ENCODE measurements at places on chromosomes 7 and 10. TPM values are rescaled to one million over a fixed set of nuclear protein-coding genes. Genes with fewer than 3 reads are reported as not detected.

ZEB1 gene
- total RNA-seq: 40.2 TPM

DNA sequence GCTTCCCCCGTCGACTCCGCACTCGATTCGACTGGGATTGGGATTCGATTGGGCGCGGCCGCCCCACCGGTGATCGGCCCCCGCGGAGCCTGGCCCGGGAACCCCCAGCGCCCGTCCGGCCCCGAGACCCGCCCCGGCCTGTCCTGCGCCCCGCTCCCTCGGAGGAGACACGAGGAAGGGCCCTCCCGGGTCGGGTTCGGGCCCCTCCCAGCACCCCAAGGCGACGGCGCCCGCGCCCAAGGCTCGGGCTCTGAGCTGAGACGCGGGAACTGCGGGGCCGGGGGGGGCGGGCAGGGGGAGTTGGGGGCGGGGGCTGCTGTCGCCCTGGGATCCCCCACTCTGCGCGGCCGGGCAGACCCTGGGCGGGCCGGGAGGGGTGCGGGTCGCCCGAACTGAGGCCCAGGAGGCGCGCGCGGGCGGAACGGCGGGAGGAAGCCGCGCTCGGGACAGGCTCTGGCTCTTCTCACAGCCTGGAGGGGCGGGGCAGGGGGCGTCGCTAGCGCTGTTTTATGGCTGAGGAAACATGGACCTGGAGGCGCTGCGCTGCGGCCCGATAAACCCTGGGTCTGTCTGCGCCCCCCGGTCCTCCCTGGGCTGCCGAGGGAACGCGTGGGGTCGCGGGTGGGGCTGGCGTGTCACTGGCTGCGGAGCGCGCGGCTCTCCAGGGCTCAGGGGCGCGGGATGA lies 1.7 kb upstream of the NKX6-2 start:
- no peak for DNase-seq

GRCh38 chr7:114856625-114857024 lies 65.3 kb upstream of the MDFIC start:
- no peak for DNase-seq

DNA sequence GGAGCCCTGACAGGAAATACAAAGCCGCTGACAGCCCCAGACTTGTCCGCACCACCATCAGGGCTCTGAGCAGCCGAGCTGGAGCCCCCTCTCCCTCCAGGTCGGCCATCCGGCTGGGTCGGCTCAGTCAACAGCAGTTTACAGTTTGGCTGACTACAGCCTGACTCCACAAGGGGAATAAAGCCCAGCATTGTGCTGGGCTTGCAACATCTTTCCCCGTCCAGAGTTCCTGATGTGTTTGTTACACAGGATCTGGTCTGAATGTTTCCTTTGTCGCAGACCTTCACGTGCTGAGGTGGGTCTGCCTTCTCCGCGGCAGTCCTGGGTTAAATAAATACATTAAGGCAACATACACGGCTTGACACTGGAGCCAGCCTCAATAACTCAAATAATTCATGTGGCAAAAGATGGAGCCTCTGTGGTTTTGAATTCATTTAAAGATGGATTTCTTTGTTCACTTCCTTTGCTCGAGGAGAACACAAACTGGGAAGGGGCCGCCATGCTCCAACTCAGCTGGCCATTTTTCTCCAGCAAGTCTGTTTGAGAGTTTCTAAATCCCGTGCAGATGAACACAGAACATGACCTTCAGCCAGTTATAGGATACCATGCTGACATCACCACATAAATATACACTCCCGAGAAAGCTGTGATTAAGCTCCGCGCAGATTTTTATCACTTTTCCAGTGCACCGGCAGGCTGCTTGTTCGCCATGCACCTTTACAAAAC lies 192.1 kb downstream of the WDR11 start:
- DNase-seq: no peak

DNA sequence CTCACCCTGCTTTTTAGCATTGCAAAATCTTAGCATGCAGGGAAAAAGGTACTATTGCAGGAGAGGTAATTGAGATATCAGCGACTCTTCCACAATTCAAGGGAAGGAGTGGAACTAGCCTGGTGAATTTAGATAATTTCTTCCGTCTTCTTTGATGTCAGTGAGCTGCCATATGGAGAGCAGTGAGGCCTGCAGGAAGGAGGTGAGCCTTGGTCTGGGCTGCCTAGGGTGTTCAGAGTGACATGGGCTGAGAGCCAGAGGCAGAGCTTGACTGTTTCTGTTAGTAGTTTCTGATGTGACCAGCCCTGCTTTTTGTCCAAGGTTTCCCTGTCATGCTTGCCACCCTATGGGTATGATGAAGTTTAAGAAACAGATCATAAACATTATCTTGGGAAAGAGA lies 28.6 kb downstream of the KAT6B start:
- DNase-seq: no peak

DNA sequence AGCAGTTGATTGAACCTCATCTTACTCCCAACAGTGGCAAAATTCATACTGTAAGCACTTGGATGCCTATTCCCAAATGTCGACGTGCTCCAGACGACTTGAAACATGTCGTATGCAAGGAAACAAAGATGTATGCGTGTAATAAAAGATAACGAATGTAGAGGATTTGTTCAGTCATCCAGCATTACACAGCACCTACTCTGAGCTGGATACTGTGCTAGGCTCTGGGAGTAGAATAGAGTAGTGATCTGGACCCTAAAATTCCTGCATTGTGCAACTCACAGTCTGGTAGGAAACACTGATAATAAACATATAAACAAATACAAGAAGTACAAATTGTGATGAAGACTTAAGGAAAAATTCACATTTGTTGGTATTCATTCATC lies 5.6 kb upstream of the TBX20 start:
- no peak for DNase-seq

MUC3A gene
- total RNA-seq: not detected

DNA sequence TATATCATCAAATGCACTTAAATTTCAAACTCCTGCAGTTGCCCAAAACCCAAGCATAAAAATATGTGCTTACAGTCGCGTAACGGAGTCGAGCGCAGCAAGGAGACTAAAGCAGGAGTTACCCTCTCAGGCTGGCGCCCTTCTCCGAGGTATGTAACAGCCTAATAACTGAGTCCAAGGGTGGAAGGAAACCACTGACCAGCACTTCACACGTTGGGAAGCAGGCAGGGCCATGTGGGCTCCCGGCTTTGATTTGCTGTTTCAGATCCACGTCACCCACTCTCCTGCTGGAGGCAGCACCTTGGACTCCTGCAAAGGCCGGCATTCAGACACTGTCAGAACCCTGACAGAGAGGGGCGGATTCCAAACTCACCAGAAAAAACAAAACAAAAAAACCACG lies 123.8 kb downstream of the DIP2C start:
- DNase-seq: no peak

- DNase-seq: no peak
Observed at GRCh38 chr7:27735165-27735564, 4.8 kb upstream of the TAX1BP1 start.

- DNase-seq: no peak
Observed at GRCh38 chr10:123673198-123673597, 7.0 kb downstream of the GPR26 start.

DNA sequence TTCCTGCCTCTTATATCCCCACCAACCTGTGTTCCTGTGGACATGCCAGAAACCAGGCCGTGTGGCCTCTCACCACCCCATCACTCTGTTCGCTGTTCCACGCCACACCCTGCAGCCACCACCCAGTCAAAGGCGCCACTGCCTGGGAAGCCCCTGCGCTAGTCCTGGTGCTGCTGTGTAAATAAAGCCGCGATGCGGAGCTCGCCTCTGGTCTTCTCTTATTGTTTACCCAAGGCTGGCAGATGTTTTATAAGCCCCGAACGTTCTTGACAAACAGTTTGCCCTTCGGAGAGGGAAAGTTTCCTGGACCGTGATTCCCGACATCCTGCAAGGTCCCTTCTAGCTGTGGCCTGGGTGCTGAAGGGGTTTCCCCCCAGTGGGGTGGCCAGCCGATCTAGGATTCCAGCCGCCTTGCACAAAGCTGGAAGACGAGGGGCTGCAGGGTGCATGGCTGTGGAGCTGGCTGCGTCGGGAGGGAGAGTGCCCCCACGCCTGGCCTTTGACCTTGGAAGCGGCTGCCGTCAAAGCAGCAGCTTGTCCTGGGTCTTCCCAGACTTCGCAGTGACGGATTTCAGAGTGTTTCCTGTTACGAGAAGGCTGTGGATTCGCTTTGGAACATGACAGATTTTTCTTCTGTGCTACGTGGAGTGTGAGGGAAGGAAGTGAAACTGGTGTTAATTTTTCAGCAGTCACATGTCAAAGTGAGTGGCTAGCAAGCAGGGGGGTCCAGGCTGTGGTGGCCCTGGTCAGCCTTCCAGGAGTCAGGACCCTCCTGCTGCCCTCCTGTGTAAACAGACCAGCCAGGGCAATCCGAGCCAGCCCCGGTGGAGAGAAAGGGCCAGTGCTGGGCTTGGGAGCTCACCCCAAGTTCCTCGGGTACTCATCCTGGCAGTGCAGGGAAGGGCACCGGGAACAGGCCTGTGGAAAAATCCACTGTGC lies 61.6 kb downstream of the LHPP start:
- DNase-seq: no peak

DNA sequence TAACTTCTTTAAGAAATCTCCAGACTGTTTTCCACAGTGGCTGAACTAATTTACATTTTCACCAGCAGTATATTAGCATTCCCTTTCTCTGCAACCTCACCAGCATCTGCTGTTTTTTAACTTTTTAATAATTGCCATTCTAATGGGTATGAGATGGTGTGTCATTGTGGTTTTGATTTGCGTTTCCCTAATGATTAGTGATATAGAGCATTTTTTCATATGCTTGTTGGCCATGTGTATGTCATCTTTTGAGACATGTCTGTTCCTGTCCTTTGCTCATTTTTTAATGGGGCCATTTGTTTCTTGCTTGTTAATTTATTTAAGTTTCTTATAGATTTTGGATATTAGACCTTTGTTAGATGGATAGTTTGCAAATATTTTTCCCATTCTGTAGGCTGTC lies 68.8 kb downstream of the SLC39A12 start:
- no peak for DNase-seq

GRCh38 chr10:31604646-31605170 lies 285.7 kb downstream of the ZEB1 start:
- DNase-seq: no peak

DNA sequence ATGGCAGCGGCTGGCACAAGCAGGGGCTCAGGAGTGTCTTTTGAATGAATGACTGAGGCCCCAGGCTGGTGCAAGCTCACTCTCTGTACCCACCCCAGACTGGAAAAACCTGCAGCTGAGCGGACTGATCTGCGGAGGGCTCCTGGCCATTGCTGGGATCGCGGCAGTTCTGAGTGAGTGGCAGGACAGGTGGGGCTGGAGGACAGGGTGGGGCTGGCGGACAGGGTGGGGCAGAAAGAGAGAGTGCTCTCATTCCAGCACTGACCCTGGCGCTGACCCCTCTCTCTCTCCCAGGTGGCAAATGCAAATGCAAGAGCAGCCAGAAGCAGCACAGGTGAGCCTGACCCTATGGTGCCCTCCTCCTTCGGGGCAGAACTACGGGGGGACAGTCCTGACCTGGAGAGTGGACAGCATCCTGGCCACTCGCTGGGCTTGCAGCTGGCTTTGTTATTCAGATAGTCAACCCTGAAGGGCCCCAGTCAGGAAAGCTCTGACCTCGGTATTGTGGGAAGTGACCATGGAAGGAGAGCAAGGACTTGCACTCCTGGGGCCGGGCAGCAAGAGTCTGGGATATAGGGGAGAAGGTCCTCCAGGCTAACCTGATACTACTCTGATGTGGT lies 4.1 kb downstream of the FXYD4 start:
- DNase-seq: no peak

GRCh38 chr7:88302486-88302885 lies 4.2 kb downstream of the STEAP4 start:
- DNase-seq: no peak

DNA sequence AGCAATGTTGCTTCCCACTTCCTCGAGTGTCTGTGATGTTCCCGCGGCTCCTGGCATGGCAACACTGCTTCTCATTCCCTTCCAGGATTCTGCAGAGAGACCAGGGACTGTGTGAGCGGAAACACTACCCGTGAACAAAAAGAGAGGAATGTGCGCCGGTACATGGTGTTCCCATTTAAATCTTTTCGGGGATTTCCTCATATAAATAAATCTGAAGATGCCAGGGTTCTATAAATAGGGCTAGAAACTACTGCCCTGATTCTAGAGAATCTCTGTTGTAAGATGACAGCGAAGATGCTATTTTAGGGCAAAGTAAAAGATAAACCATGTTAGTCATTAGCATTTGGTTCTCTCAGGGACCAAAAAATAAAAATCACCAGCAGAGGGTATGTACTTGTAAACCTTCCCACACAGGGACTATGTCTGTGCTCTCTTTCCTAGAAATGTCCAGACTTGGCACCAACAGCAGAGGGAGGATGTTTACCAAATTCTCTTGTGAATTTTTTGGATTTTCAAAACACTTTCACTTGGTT lies 92.2 kb upstream of the DDC start:
- DNase-seq: no peak

DNA sequence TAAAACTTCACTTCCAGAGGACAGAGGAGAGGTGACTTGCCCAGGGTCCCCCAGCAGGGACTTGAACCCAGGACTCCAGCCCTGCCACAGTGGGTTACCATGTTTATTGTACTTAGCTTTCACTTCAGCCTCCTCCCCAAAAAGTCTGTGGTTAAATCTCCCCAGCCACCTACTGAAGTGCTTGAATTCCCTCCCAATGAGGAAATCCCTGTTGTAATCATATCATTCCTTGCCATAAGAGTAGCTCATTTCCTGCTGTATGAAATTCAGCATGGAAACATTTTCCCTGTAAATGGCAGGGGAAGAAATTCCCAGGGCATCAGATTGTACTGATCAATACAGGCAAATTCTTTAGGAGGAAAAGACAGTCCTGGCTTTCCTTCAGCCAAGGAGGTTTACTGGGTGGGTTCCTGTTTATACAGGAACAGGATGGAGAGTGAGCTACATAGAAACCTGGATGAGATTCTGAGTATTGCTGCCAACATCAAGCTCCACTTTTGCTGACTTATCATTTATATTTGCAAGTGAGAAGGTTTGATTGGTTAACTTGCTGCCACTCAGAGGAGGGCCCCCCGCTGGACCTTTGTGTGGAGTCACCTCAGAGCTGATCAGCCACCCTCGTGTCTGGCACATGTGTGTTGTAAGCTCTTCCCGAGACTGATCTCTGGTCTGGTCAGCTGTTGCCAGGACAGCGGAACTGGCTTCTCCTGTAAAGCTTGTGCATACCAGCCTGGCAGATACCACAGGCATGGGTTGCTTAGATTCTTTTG lies 16.4 kb upstream of the PDZD8 start:
- no peak for DNase-seq

DNA sequence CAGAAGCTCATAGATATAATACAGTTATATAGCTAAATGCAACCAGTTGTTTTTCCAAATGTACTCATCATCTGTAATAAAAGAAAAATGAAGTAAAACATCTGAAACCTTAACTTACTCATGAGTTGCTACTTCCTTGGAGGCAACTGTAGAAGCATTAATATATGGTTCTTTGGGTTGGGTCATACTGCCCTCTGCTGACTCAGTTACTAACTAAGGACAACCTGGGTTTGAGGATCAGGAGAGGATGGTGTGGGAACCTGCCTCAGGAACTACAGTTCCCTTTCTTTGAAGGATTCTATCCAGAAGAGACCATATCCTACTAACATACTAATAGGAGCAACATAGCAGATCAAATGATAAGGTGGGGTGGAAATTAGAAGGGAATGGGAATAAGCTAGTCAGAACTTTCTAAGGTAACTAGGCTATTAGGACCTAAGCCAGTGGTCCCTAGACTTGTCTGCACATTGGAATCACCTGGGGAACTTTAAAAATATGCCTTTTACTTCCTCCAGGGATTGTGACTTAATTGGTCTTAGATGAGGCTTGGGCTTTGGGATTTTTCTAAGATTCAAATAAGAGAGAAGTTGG lies 20.7 kb downstream of the COX15 start:
- no peak for DNase-seq

Measured in activated naive CD8-positive, alpha-beta T cell treated with anti-CD3 and anti-CD28 coated beads, Interleukin-2, amount 10 ng/mL, durations not matched to agents 7 days and 5 days (primary cell).